Mammary epithelial cell (primary cell): ENCODE measurements at places on chromosomes 5 and 9.

DNA sequence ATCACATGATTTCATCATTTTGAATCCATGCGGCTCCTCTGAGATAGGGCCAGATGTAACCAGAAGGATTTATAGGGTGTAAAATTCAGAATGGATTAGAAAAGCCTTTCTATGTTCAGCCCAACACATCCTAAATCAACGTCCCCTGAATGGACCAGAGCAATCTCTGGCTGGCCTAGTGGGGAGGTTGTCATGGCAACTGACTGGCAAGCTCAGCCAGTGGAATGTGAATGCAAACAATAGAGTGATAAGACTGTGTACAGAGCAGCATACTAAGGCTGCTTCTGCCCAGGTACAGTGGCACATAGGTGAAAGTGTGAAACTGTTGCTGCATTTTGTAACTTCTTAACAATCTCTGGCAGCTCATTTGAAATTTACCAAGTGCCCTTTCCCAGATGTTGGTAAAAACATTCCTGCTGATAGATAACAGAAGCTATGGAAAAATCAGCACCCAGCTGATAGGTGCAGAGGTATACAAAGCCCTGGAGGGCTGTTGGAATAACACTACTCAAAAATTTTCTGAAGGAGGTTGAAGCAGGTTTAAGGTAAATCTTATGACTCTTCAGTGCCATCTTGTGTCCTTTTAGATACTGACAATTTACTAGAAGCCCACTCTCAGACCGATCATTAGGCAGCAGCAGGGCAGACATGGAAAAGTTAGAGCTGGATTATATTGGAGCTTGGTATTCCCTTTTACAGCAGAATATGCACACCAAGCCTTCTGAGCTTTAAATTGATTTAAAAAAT, 267.2 kb downstream of the RAB3C start:
- peak; percentile 9 for DNase-seq

DNA sequence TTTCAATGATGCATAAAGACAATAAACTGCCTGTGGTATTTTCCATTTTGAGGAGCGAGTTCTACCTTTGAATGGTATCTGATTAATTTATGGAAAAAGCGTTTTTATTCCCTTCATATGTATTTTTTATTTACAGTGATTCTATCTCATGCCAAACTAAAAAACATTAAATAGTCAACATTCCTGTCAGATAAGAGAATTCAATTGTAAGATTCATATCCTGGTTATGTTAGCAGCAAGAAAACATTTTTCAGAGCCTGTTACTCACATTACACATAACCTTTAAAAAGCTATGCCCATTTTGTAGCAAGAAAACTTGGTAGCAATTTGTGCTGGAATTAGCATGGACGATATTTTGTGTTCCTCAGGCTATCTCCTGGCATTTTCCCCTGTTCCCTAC, 55.1 kb upstream of the PRLR start:
- no peak for DNase-seq

- no peak for DNase-seq
These were observed 609.1 kb upstream of the DMAC1 start for GRCh38 chr9:8408575-8409190.

- no peak for DNase-seq
These were observed 283.3 kb upstream of the ANKRD55 start for GRCh38 chr5:56516441-56516840.

GRCh38 chr9:33289936-33290246, 425 bp upstream of the NFX1 start:
- DNase-seq = no peak

DNA sequence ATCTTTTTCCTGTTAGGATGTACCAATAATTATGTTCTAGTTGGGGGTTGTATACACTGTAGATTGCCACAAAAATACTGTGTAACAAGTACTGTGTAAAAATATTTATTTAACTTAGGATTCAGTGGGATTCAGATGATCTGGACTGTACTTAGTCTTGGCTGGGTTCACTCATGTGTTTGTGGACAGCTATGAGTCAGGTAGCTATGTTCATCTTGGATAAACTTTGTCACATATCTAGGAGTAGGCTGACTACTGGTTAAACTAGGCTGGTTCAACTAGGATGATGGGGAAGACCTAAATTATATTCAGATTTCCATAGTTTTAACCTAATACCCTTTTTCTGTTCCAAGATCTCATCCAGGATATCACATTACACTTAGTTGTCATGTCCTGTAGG, 32.1 kb upstream of the TNFSF15 start:
- DNase-seq = peak; percentile 13

DNA sequence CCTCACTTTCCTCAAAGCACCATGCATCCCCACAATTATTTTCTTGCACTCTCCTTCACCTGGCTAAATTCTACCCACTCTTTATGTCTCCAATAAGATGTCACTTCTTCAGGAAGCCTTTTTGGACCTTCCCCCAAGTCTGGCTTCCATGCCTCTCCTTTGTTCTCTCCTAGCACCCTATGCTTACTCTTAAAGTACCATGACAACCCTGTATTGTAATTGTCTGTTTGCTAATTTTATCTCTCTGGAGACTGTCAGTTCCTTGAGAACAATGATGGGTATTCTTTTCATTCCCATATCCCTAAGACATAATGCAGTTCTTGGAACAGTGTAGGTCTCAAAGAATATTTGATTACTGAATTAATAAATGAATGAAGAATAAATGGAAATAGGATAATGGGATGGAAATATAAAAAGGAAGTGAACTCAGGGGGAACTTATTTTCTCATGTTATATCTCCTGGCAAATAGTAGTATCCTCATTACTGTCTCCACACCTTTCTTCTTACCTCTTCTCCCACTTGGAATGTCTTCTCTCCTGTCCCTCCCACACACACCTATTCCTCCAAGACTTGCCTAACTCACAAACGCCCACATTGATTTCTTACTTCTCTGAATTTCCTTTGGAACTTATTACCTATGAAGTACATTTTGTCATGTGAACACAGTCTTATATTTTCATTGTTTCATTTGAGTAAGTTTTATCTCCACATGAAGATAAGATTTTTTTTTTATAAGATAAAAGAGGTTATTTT, 499.1 kb downstream of the NFIB start:
- no peak for DNase-seq

DNA sequence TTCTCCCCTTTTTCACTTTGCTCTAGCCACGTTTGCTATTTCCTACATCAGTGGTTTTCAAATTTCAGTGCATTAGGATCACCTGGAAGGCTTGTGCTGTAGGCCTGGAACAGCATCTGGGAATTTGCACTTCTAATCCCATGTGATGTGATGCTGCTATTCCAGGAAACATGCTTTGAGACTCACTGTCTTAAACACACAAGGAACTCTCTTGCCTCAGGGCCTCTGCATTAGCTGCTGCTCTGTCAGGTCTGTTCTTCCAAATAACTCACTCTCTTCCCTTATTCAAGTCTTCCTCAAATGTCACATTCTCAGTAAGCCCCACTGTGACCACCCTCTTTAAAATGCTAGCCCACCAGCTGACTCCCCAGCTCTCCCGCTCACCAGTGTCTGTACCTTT, 204.0 kb downstream of the DNAH5 start:
- peak; percentile 11 for DNase-seq

DNA sequence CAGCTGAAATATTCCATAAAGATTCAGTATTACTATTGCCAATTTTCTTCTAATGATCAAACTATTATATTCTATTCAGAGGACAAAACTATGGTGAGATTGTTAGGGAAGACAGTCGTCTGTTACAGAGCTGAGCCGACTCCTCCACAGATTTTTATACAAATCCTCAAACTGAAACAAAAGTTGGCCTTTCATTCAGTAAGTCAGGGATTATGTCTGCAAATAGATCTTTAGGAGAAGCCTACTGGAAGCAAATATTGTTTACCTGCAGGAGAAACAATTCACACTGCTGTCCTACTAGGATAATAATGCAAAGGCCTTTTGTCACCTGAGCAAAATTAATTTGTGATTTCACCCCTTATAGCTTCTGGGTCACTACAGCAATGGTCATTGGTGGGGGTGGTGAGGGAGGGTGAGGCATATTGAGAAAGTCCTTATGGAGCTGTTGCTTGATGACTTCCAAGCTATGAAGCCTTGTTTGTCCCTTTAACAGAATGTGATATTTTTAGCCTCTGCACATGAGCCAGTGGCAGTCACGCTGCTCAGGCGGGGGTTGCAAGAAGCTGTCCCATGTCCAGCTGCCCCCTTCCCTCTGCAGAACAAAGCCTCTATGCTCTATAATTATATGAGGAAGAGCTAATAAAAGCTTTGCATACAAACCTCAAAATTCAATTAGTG, 200.5 kb upstream of the KLF9 start:
- DNase-seq = no peak

GRCh38 chr5:17217493-17218352, at the start of gene BASP1:
Gene BASP1 (plus strand): TSS chr5:17217631. CDS start chr5:17275217, 57,586 bp downstream.
- peak; percentile 65 for DNase-seq

- DNase-seq = peak; percentile 52
These were observed 760 bp upstream of the MAN1B1 start for GRCh38 chr9:137085920-137086530.

DNA sequence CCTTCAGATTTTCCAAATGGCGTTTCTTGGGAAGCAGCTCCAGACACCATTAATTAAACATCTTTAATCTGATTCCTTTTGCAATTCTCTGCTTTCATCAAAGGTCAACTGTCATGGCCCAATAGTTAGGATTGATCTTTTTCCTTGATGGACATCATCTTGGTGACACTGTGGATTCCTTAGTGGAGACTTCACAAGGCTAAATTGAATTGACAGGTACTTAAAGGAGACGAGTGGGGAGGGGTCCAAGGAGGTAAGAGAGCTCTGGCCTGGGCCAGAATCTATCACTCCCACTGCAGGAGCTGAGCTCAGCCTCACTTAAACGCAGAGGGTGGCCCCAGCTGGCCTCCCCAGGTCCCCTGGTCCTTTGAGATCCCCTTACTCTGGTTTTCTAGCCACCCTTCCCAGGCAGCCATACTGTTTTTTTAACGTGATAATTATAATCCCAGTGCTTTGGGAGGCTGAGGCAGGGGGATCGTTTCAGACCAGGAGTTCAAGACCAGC, 9.9 kb upstream of the HMCN2 start:
- no peak for DNase-seq
